NCI-H2081 treated with DMSO at 0.1 percent for 48 hours (cell line): ENCODE measurements at places on chromosomes 5 and 9.

DNA sequence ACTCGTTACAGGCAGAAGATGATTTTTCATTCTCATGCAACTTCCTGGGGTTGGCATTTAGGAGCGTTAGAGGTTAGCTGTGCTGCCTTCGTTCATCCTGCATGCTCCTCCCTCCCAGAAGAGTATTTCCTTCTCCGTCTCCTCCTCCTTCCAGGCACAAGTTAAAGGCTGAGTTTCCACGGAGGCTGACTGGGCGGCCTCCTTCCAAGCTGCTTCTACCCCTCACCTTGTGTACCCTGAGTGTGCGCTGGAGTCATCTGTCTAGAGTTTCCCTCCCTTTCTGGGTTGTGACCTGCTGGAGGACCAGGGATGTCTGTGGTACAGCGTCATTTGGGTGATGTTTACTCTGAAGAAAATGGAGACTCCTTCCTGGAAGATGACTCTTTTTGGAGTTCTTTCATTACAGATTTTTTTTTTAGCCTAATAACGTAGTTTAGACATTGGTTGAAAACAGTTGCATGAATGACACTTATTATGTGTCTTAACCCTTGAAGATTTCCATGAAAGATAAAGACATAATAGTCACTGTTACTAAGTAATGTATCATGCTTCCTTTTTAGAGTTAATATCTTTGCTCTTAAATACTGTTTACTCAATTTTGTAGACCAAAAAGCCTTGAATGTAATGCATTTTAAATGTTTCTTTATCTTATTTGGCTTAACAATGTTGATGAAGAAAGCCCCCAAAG is 146.9 kb downstream of the TENT4A start:
- no peak for DNase-seq

- DNase-seq, result no peak
Measured at GRCh38 chr5:109853377-109853776, 163.7 kb downstream of the MAN2A1 start.

DNA sequence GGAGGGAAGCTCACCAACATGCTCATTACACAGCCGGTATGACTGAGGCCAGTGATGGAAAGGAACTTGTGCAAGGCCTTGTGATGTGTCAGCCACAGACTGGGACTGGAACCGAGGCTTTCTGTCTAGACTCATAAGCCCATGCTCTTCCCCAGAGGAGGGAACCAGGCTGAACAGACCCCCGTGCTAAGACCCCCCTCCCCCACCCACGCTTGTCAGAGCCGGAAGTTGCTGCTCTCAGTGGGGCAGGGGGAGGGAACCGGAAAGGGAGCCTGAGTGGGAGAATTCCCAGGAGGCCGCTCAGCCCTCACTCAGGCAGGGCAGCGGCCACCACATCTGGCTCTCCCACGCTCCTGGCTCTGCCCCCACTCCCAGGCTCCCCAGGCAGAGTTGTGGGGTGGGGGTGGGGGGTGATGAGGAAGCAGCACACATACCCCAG is 4.1 kb upstream of the PDGFRB start:
- DNase-seq, result no peak

DNA sequence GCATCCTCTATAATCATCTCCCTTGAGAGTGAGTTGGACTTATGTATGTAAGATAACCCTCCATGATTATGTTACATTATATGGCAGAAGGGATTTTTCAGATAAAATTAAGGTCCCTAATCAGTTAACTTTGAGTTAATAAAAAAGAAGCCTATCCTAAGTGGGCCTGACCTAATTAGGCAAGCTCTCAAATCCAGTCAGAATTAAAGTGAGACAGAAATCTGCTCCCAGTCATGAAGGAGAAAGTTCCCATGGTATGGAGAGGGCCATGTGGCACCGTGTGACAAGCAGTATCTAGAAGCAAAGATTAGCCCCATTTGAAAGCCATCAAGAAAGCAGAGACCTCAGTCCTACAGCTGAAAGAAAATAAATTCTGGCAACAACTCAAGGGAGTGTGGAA is 202.4 kb downstream of the PRELID2 start:
- DNase-seq, result no peak

DNA sequence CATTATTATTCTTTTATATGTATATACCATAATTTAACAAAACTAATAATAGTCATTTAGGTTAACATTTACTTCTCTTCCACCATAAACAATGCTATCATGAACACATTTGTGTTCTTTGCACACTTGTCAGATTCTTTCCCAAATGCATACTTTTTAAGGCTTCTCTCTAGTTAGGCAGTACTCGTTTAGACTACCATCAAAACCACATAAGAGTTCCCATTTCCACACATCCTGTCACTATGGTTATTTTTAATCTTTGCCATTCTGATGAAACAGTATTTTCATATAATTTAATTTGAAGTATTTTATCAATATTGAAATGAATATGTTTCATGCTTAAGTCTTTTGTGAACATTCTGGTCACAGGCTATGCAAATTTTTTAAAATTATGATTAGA is 15.1 kb downstream of the DROSHA start:
- DNase-seq, result no peak

DNA sequence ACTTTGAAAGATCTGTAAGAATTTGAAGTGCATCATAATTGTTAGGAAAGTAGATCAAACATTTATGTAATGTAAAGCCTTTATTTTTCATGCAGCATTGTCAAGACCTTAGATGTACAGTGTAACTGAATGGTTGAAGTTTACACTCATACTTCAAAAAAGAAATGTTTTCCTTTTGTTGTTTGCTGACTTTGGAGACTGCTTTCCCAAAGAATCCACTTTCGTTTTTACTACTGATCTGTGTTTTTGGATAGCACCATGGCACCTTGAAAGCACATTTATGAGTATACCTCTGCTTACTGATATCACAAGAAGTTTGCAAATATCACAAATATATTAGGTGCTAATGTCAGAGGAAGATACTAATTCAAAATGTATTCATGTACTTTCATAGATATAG is 50.0 kb downstream of the PIP5K1B start:
- no peak for DNase-seq

DNA sequence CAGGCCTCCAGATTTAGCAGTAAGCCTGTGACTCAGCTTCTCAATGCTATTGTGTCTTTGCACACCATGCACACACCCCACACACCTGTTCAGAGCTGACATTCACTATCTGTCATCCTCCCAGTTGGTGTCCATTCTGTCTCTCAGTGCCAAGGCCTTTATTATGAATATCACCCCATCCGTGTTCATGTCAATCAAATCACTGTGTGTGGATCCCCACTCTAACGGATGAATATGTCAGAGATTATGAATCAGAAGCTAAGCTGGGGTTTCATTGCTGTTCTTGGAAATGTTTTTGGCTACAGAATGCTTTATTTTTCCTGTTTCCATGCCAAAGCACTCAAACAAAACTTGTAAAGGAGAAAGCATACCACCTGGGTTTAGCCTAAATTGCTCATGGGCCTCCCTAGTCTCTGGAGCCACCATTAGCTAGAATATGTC is 9.4 kb upstream of the MAMDC2 start:
- peak; percentile 57 for DNase-seq

- DNase-seq, result no peak
Measured at GRCh38 chr9:135183069-135183468, 95.6 kb downstream of the OLFM1 start.

DNA sequence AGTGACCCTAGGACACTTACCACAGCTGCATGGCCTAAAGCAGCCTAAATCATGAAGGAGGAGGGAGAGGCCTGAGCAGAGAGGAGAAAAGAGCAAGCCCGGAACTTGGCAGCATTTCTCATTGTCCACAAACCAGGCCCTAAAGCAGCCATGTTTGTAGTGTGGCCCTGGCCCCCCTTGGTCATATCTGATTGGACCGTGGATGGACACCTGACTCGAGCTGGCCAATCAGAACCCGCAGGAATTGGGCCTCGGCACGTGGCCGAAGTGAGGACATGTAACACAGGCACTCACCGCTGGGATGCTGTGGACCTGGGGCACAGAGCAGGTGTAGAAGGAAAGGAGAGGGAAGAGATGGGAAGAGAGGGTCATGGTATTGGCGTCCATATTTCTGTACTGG is 56.9 kb downstream of the ASS1 start:
- no peak for DNase-seq

DNA sequence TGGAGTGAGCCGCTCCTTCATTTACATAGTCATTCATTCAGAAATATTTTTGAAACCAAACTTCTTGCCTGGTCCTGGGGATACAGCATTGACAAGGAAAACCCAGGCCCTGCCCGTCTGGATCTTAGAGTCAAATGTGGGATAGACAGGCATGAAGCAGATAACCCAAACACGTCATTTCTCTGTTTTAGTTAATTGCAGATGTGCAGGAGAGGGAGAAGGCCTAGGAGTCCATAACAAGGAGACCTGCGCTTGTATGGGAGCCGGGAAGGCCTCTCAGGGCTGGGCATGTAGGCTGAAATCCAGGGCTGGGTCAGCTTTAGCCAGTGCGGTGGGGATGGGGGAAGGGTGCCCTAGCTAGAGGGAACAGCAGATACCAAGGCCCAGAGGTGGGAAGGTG is 43.3 kb downstream of the PRRX2 start:
- DNase-seq, result no peak

DNA sequence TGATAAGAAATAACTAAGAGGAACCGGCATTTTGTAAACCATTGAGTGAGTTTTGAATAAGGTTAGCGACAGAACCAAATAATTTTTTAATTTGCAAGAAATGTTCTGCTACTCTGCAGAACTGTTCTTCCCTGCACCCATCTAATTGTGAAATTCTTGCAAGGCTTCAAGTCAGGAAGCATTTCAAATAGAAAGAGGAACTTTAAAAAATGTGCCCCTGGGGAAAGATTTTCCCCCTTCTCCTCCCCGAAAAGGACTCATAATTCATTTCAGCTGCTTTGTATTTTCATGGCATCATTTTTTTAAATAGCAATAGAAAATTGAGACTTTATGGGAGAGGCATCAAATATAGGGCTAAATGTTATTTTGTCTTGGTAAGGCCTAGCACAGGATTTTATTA is 180.9 kb upstream of the ANKRD55 start:
- no peak for DNase-seq

DNA sequence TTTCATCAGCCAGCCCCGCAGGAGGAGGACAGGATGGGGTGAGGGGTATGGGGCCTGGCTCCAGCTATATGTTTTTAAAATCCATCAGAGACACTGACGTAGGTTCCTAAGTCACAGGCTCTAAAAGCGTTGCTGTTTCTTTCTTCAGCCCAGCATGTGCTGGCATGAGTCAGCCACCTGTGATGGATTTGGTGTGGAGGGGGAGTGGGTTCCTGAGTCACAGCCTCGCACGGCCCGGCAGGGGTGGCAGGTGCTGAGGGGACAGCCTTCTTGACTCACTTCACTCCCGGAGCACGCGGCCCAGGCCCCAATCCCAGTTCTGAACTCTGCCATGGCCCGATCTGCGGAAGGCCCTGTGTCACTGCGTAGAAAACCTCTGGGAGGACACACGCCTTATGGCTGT is 38.8 kb upstream of the RPL26L1 start:
- no peak for DNase-seq

DNA sequence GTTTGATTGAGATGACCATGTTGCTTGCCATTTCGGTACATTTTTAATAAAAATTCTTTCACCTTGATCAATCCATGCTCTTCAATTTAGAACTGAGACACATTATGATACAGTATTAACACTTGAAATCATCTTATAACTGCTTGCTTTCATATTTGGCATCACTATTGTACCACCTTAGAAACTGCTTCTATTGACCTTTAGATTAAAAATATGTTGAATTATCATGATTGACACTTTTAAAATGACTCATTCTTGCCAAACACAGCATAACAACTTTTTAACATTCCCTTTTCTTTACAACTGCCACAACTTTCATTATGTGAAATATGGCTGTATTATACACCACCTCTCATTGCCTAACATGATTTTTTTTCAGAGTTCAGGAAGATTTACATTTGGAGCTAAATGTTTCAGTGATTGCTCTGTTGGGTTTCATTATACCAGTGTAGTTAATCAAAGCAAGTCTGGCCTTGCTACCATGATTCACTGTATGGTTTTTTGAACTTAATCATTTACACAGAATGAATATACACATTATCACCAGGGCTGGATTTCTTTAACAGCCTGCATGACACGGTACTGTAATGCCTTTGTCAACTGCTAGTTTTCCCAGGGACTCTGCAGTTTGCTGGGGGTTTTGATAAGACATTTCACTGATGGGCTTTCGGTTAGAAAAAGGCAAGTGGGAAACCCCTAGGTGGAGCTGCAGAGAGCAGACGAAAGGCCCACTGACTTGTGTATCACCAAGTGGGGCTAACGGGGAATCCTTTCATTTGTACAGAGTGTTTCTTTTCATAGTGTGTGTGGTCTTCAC is 93.6 kb upstream of the TLE4 start:
- no peak for DNase-seq

GRCh38 chr5:61702784-61703183 is 370.7 kb downstream of the ZSWIM6 start:
- no peak for DNase-seq

DNA sequence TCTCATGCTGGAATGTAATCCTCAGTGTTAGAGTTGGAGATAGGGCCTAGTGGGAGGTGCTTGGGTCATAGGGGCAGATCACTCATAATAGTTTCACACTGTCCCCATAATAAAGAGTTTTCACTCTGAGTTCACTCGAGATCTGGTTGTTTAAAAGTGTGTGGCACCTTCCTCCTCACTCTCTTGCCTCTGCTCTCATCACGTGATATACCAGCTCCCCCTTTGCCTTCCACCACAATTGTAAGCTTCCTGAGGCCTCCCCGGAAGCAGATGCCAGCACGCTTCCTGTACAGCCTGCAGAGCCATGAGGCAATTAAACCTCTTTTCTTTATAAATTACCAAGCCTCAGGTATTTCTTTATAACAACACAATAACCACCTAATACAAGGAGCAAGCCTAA is 3.8 kb upstream of the KLHL3 start:
- no peak for DNase-seq

DNA sequence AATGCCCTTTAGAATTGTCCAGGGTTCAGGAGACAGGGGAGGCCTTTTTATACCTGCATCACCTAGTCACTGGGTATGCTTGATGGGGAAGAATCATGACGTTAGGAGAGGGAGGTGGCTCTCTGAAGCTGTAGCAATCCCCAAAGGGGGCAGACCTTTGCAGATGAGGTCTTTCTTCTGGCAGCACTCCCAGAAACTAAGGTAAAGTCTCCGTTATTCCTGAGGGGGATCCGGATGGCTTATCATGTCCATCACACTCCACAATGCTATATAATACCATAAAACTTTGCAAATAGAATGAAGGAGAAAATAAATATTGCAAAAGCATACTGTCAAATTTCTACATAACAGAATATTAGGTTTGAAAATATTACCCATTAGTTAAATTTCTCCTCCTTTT is 21.5 kb upstream of the CAST start:
- no peak for DNase-seq

DNA sequence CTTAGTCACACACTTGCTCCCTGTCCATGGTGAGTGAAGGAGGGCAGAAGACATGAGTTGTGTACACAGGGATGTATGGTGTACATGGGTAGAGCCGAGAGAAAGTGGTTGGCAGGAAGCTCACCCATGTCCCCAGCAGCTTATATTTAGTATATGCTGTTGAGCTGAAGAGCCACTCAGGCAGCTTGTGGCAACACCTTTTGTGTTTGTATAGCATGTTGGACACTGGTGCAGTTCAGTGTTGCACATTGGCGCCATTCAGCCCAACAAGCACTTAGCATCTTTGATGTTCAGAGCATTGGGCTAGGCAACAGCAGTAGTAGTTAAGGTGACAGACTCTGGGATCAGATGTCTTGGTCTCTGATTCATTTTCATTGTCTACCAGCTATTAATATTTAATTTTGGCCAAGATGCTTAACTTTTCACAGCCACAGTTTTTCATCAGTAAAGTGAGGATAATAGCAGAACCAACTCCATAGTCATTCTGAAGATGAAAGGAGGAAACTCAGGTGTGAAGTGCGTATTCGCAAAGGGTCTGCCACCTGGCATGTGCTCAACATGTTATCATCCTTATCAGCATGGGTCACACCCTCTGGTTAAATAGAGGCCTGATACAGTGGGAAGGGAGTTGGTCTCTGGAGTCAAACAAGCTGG is 184.8 kb downstream of the NR3C1 start:
- no peak for DNase-seq
